Activated T-cell treated with anti-CD3 and anti-CD28 coated beads, Interleukin-2, amount 50 U/mL, for 1 hour (primary cell): ENCODE measurements at places on chromosomes 11 and 22.

GRCh38 chr11:119673759-119674336 lies 55.2 kb downstream of the NECTIN1 start:
- DNase-seq, result no peak

DNA sequence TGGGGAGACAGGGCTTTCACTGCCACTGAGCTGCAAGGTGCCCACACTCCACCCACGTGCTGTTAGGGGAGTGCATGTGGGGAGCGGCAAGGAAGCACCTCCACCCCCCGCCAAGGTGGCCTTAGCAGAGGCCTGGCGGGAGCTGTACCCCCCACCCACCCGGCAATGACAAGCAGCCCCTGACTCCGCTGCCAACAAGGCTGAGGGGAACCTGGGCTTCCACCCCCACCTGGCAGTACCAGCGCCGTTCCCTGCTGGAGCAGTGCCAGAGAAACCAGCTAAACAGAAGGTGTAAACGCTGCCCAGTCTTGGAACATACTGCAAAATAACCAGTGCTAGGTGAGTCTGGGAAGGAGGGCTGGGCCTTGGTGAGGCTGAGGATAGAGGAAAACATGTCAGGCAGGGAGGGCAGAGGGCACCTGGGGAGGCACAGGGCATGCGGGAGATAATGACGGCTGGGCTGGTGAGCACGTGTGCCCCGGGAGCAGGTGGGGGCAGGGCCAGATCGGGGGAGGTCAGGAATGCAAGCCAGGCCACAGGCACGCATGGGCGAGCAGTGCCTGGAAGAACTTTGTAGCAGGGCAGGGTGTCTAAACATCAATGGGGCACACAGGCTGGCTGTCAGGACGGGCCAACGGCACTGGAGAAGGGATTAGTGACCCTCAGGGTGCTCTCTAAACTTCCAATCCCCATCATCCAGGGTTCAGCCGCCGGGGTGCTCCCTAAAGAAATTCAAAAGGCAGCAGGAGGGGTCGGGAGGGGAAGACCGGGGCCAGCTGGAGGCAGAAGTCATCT lies 6.6 kb downstream of the CERK start:
- no peak for DNase-seq

- no peak for DNase-seq
Measured at GRCh38 chr11:73978576-73979086, 4.0 kb downstream of the UCP2 start.

- no peak for DNase-seq
Measured at GRCh38 chr11:112401036-112401769, 140.5 kb upstream of the PLET1 start.

DNA sequence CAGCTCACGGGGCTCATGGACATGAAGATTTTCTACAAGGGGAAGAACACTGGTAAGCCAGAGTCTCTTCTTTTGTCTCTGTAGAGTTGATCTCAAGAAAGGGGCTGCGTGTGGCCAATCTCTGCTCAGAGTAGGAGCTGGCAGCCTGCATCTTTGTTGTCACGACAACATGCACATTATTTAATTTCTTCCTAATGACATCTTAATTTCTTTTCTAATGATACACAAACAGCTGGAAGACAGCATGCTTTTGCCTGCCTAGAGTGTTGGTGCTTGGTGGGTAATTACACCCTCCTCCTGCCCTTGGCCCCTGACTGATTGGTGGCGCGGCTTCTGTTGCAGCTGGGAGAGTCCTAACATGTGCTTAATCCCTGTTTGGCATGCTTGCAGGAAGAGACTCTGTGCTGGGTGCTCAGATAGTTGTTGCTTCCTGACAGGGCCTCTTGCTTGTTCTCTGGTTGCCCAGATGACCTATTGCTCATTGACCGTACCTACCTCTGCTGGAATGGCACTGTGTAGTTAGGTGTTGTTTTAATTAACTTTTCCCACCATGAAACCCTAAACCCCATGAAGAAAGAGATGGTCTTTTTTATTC lies 106.9 kb upstream of the SORL1-AS1 start:
- no peak for DNase-seq

DNA sequence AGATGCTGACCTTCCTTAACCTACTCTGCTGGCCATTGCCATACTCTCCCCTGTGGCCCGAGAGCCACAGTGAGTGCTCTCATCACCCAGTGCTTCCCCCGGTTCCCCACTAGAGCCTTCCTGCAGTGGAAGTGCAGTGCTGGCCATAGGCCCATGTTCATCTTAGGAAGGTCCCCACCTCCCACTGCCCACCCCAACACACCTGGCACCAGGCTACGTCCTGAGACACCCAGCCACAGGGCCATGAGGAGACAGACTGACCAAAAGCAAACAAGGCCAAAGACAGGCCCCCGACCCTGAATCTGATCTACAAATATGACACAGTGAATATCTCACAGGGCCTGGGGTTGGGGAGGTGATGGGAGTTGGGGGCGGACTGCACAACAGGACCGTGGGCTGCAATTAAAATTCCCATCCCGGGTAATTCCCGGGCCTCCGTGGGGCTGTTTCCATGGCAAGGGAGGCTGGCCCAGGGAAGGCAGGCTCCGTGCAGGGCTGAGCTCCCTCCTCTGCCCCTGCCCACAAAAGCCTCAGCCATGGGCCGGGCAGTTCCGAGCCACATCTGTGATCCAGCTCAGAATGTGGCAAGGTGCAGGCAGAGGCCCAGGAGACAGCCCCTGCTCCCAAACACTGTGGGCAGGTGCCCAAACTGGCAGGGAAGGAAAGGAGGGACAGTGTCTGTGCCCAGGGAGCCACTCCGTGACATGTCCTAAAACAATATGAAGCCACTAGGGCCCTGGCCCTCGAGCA lies 5.1 kb upstream of the CHST1 start:
- DNase-seq, result no peak

DNA sequence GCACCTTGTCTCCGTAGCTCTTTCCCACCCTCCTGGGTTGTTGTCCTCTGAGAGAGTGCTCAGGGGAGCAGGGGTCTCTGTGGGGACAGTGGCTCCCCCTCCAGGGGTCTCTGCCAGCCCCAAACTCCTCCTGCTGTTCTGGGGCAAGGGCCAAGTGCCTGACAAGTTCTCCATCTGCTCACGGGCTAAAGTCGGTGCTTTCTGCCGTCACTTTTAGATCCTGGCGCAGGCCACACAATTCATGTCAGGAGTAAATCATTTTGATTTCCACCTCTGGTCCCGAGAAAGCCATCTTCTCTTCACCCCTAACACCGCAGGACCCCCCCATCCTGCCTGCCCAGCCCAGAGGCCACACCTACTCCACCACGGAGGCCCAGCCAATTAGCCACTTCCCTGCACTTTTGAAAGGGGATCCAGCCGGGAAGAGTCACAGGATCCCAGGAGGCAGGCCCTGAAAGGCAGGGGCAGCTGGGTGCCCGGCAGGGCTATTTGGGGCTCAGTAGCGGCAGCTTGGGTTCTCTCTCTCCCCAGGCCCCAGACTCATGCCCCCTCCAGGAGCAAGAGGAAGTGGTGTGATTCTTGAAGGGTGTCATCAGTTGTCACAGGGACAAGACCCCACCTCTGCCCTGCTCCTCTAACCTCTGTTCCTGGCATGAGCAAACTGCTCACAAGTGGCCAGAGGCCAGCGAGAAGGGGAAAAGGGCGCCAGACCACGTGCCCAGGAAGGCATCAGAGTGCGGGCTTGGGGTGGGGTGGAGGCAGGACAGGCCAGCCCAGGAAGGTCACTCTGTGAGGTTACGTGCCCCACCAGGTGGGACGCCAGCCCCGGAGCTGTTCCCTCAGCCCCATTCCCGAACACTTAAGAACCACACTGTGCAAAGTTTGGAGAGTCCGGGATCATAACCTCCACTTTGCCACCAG lies 1.3 kb downstream of the MACROD1 start:
- DNase-seq, result no peak

DNA sequence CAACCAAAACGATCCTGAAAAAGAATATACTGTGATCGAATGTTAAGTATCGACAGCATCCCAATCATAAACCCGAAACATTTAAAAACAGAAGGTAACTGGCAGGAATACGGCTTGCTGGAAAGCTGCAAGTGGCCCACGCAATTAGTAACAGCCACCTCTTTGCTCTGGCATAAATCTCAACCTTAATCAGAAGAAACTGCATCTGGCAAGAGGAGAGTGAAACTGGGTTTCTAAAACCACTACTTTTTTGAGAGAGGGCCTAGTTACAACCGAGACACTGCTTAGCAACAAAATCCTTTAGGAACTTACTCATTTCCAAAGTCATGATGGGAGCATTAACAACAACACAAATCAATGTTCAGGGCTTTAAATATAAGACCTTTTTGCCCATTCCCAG lies 7.9 kb downstream of the NCAPD3 start:
- DNase-seq, result no peak

GRCh38 chr11:123186286-123186685 lies 8.8 kb downstream of the CLMP start:
- DNase-seq, result no peak

GRCh38 chr22:28883657-28883916 lies 215 bp downstream of the ZNRF3 start:
- no peak for DNase-seq

- DNase-seq, result no peak
Measured at GRCh38 chr11:96267496-96268032, 75.4 kb downstream of the MAML2 start.

GRCh38 chr11:130655300-130655699 lies 206.9 kb downstream of the ADAMTS15 start:
- no peak for DNase-seq

DNA sequence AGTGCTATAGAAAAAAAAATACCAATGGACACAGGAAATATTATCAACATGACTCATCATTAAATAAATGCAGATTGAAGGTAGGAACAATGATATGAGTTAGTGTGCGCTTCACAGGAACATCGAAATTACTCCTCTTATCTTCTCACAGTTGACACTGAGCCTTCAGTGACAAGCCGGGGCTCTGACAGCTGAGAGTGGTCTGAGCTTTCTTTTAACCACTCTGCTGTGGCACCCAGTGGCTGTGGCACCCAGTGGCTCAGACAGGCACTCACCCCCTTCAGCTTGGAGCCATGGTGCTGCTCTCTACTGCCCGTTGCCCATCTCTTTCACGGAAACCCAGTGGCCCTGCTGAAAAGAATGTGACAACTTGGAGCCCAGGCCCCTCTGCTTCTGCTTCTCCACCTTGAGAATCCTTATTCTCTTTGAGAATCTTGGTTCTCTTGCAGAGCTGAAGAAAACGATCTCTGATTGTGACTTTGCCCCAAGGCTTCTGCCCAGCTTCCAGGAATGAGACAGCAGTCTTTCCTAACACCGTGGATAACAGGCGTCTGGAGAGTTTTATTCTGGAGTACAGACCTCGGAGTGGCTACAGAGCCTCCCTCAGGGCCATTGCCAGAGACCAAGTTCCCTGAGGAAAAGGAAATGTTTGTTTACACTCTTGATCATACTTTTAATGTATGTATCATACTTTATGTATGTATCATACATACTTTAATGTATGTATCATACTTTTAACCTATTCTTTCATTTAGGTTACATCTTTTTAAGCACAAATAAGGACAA lies 37.1 kb upstream of the OR8B8 start:
- DNase-seq, result no peak

DNA sequence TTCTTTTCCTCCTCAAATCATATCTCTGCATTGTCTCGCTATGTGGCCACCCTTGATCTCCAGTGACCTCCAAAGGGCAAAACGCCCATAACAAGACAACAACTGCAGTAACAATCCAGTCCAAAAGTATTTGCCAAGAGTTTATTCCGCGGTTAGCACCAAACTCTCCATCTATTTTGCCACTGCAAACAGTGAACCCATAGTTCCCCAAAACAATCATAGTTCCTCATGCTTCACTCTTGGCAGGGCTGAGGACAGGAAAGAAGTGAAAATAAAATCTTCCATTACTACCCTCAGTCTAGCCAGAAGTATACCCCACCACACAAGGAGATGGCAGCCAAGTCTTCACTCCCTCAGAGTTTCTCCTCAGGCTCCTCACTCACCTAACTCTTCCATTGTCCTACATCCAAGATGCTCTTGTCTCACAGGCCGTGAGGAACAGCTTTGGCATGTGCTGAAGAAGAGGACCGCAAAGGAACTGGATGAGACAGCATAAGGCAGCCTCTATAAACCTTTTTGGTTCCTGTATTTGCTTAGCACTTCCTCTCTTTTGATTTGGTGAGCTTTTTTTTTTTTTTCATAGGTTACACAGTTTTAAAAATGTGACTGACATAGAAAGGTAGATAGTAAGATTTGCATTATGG lies at the start of gene LPXN:
Gene LPXN, minus strand, starts transcription at position 480 of the 644 bp plus-strand sequence. Its CDS starts 84 bp downstream, at position 396.
- peak; percentile 69 for DNase-seq

GRCh38 chr22:50670513-50670912 lies 2.1 kb upstream of the SHANK3 start:
- no peak for DNase-seq

GRCh38 chr11:22130462-22131053 lies 62.3 kb upstream of the ANO5 start:
- DNase-seq, result no peak

DNA sequence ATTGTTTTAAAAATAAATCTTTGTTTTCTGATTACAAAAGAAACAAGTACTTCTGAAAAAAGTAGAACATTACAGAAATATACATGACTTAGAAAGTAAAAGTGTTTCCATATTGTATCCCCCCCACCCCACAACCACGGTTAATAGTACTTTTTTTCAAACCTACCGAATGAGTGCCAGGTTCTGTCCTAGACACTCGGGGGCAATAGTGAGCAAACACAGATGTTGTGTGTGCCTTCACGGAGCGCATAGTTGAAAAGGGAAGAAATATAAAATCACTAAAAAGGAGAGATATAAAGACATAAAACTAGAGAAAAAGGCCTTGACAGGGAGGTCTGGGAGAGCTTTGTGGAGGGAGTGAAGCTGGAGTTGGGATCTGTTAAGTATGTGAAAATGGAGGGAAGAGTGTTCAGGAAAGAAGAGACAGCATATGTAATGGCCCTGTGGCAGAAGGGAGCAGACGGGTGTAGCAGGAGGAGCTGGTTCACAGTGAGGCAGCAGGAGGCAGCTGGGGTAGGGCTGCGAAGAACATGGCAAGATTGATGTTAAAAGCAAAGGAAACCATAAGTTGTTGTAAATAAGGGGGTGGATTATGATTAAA lies 42.1 kb upstream of the ALX4 start:
- DNase-seq, result no peak

- no peak for DNase-seq
Measured at GRCh38 chr11:11416502-11416901, 63.5 kb upstream of the CSNK2A3 start.

- peak; percentile 98 for DNase-seq
Measured at GRCh38 chr22:30635273-30636225, at the start of gene SLC35E4. Gene SLC35E4 (plus strand): TSS chr22:30635781. CDS start chr22:30636451, 670 bp downstream.

- no peak for DNase-seq
Measured at GRCh38 chr11:116394022-116394421, 378.8 kb downstream of the BUD13 start.
